Suprapubic skin (tissue), 4 donors: ENCODE measurements at places on chromosomes 3 and 15. TPM values are rescaled to one million over a fixed set of nuclear protein-coding genes. Genes with fewer than 3 reads are reported as not detected.

GRCh38 chr3:147297761-147298350 lies 108.5 kb downstream of the ZIC4 start:
- no peak overlapping the region for H3K4me3 ChIP-seq
- H3K27me3 ChIP-seq = no peaks in the 10 kb centered on the region
- DNase-seq = no peak
- H3K36me3 ChIP-seq = no peaks in the 10 kb centered on the region

Gene ZNF774
- total RNA-seq = 1.4 TPM

Gene ECE2
- not detected for total RNA-seq

Gene ALPK3
- 0.89 TPM for total RNA-seq

DNA sequence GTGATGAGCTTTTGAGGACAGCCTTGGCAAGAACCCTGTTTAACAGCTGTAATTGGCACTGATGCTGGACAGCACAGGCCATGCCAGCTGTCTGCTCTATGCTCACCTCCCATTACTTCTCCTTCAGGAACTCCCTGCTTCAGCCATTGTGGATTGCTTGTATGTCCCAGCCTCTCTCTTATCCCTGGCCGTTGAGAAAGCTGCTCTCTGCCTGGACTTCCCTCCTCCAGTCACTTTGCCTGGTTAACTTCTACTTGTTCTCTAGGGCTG lies 444.5 kb downstream of the EPHB1 start:
- H3K36me3 ChIP-seq = no peaks in the 10 kb centered on the region
- H3K4me1 ChIP-seq = no peaks in the 10 kb centered on the region
- no peak overlapping the region for H3K27ac ChIP-seq
- DNase-seq = no peak
- no peaks in the 10 kb centered on the region for H3K27me3 ChIP-seq

DNA sequence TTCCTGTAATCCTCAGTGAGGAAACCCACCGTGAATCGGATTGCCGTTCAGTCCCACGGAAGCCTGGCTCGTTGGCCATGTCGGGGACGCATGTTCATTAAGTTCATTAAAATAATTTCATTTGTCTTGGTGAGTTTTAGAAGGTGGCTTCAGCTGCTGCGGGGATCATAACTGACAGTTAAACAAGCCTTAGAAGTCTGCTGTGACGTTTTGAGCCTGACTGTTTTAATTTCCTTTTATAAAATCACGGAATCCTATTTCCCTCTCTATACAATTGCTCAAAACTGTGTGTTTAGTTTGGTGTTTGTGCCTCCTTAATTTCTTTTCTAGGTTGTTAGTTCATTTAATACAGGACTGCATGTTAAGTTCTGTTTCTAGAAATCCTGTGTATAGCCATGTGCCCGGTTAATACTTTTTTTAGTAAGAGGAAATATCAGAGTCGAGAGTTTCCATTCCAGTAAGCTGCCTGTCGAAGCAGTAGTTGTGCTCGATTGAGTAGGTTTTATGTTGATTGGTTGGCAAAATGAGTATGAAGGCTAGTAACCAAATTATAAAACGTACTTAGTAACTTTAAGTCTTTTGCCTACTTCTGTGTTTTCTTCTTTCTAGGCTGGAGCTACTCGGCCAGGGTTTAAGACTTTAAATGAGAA lies 705 bp downstream of the NIPA2 start:
- H3K27ac ChIP-seq = peak overlapping the region; percentile 97
- H3K36me3 ChIP-seq = peaks cover 4% of the 10 kb centered on the region
- DNase-seq = no peak

Gene EDEM1
- total RNA-seq = 60.0 TPM

DNA sequence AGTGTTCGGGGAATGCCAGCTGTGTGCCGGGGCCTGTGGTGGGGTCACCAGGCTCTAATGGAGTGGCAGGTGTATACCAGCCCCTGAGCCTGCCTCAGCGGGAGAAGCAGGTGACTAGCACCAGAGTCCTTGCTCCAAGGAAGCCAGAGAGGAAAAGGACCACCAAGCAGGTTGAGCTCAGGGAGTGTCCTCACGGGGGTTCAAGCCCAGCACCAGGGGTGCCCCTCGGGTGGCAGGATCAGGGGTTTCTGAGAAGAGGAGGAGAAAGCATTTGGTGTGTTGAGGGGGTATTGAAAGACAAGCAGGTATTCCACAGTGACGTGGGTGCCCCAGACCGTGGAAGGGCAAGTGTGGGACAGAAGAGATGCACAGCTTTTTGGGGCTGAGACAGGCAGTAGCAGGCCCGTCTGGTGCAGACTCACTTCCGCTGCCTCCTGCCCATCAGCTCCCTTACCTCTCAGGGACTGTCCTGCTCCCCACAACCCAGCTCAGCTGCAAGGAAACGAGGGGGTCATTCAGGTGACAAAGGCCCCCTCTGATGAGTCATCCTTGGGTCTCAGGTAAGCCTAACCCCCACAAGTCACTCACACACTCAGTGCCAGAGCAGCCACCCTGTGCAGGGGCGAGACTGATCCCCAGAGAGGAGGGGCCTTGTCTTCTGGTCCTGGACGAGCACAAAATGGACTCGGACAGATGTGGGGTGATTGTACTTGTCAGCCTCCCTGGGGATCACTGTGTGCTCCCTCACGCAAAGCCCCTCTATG lies 21.4 kb upstream of the POC1A start:
- no peaks in the 10 kb centered on the region for H3K27me3 ChIP-seq
- peaks cover 11% of the 10 kb centered on the region for H3K4me1 ChIP-seq

Gene TERC
- total RNA-seq = 45.8 TPM

Gene CYP8B1
- total RNA-seq = not detected

DNA sequence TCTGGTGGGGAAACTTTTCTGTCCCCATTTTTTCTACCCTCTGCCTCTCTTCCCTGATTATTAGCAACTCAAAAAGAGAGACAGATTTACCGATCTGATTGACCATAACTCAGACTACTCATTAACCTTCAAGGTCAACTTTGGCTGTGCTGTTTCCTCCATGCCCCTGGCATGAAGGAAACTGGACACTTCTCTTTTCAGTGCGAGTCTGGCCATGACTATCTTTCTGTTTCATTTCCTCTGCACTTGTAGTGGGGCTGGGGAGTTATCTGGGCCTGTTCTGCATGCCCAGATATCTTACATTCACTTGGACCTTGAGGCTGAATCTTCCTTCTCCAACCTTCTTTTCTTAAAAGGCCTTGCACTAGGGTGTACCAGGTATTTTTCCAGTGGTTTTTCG lies 76.9 kb upstream of the SLCO2A1 start:
- no peak overlapping the region for H3K27ac ChIP-seq
- no peaks in the 10 kb centered on the region for H3K27me3 ChIP-seq
- DNase-seq = no peak
- no peak overlapping the region for H3K4me3 ChIP-seq
- no peaks in the 10 kb centered on the region for H3K4me1 ChIP-seq

DNA sequence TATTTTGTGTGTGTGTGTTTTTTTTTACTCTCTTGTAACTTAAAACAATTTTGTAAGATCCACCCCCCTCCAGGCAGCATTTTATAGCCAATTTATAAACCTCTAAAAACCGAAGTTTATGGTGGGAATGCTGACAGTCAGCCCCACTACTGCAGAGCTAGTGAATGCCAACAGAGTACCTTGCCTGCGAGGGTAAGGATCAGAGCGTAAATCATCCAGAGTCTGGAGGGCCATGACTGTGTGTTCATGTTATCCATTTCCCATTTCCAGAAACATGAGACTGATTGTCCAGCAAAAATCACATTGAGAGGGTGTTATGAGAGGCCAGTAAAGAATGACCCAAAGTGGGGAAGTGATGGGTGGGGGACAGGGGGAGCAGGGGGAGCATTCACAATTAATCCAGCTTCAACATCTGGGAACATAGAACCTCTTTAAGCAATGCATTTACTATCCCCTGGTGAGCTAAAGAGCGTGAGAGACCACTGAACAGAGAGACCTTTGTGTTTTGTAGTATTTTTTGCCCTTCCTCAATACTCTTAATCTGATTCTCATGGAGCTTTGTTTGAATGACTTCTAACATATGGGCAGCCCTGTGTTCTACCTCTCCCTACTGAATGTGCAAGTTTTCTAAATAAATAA lies 464.5 kb downstream of the RBMS3 start:
- H3K27me3 ChIP-seq = no peaks in the 10 kb centered on the region
- no peak for DNase-seq
- no peak overlapping the region for H3K27ac ChIP-seq
- no peak overlapping the region for H3K4me3 ChIP-seq

Gene SLC12A8
- total RNA-seq = 2.5 TPM

Gene CNTN3
- total RNA-seq = 0.72 TPM

Gene COX17
- 22.1 TPM for total RNA-seq

- H3K4me1 ChIP-seq = peaks cover 17% of the 10 kb centered on the region
- H3K27me3 ChIP-seq = no peaks in the 10 kb centered on the region
- H3K27ac ChIP-seq = peak within 1 kb of the TSS; percentile 84
- peak within 1 kb of the TSS; percentile 97 for H3K4me3 ChIP-seq
- DNase-seq = peak; percentile 87
- no peaks in the 10 kb centered on the region for H3K36me3 ChIP-seq
These were observed at the start of gene HDGFL3 for GRCh38 chr15:83207660-83208366. Gene HDGFL3 (minus strand): TSS chr15:83207823. CDS start chr15:83207414, 409 bp downstream.

DNA sequence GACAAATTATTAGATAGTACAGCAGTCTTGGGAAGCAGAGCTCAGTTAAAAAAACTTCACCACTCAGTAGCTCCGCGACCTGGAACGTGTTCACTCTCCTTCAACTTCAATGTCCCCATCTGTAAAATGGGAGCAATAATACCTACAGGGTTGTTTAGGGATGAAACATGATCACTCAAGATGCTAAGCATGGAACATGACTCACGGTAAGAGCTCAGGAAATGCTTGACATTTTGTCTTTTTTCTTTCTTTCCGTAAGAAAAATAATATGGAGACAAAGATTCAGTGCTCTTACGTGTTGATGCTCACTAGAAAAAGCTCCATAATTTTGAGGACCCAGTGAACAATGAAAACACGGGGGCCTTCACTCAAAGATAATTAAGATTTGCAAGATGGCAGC lies 606.7 kb upstream of the MDFIC2 start:
- H3K4me3 ChIP-seq = no peak overlapping the region
- no peaks in the 10 kb centered on the region for H3K27me3 ChIP-seq
- no peaks in the 10 kb centered on the region for H3K36me3 ChIP-seq

- H3K27me3 ChIP-seq = no peaks in the 10 kb centered on the region
- H3K4me3 ChIP-seq = no peak overlapping the region
- H3K36me3 ChIP-seq = peaks cover 20% of the 10 kb centered on the region
- peak overlapping the region; percentile 28 for H3K27ac ChIP-seq
- peak; percentile 90 for DNase-seq
These were observed 44.8 kb downstream of the ANP32A start for GRCh38 chr15:68775671-68776476.

- H3K4me1 ChIP-seq = no peaks in the 10 kb centered on the region
- H3K4me3 ChIP-seq = no peak overlapping the region
- no peak for DNase-seq
- no peaks in the 10 kb centered on the region for H3K36me3 ChIP-seq
- H3K27ac ChIP-seq = no peak overlapping the region
These were observed 581.2 kb downstream of the PYDC2 start for GRCh38 chr3:192042116-192042515.

DNA sequence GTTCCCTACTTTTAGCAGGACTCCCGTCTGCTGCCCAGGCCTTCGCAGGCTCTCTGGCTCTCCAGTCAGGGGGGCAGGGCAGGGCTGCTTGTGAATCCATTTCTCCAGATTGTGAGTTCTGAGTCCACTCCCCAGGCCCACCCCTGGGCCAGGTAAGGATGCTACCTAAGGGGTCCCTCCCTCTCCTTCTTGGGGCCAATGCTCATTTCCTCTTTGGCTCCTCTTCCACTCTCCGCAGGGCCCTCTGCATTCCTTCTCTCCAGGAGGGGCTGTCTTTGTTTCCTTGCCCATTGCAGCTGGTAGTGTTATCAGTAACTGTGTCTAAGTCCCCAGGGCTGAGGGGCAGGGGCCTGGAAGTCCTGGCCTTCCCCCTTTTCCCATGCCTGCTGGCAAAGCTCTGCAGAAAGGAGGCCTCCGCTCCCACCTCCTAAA lies 13.0 kb upstream of the CACNA2D2 start:
- no peaks in the 10 kb centered on the region for H3K27me3 ChIP-seq
- DNase-seq = no peak
- H3K27ac ChIP-seq = no peak overlapping the region
- no peaks in the 10 kb centered on the region for H3K36me3 ChIP-seq
- peaks cover 14% of the 10 kb centered on the region for H3K4me1 ChIP-seq

- no peaks in the 10 kb centered on the region for H3K4me1 ChIP-seq
- peaks cover 8% of the 10 kb centered on the region for H3K36me3 ChIP-seq
- no peaks in the 10 kb centered on the region for H3K27me3 ChIP-seq
- DNase-seq = no peak
- H3K4me3 ChIP-seq = no peak overlapping the region
- no peak overlapping the region for H3K27ac ChIP-seq
These were observed 39.9 kb downstream of the DENND4A start for GRCh38 chr15:65752151-65752700.

DNA sequence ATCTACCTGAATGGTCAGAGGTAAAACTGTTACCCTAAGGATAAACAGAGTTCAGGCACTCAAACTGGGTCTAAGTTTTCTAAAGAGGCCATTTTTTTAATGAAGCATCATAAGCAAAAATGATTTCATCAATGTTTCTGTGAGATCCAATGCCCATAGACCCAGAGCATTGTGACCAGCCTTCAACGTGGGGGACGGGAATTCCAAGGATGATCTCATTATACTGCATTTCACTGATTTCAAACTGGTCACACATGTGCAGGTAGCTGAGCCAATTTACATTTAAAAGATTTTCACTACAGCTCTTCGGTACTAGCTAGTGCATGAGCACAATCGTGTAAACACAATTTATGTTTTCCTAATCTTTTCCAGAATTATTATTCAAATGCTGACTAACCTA lies 472.9 kb downstream of the DIPK2A start:
- no peak overlapping the region for H3K4me3 ChIP-seq
- no peaks in the 10 kb centered on the region for H3K36me3 ChIP-seq
- no peak for DNase-seq
- H3K4me1 ChIP-seq = no peaks in the 10 kb centered on the region
- H3K27ac ChIP-seq = no peak overlapping the region
